Stimulated activated CD8-positive, alpha-beta memory T cell treated with anti-CD3 and anti-CD28 coated beads, Interleukin-7, amount 100 ng/mL, for 48 hours (primary cell): ENCODE measurements at places on chromosomes 13 and 19.

DNA sequence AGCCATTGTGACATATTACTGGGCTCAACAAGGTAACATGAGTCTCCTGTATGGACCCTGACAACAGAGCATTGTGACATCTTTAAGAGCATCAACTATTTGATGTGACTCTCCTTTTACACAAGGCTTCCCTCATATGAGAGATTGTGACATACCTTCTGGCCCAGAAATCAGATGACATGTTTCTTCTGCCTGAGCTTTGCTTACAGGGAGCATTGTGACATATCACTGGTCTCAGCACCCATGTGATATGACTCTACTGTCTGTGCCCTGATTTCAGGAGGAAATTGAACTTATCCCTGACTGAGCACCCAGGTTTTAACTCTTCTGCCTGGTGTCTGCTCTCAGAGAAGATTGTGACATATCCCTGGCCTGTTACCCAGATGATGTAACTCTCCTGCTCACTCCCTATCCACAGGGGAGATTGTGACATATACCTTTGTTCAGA, 15.9 kb upstream of the ZNF681 start:
- DNase-seq: no peak

GRCh38 chr13:100502446-100502845, 86.1 kb downstream of the GGACT start:
- no peak for DNase-seq

DNA sequence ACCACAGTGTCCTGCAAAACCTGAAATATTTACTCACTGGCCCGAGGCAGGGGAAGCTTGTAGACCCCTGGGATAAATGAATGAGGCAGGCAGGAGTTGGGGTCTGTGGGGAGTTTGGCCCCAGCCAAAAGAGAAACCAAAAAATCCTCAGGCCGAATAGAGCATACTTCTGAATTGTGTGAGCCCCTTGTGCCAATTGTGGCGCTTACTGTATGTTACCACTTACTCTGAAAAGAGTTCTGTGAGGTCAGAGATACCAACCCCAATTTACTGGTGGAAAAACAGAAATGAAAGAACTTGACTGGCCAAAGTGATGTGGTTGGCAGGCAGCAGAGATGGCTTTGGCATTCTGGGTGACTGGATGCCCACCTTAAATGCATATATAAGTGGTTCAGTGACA, 6.9 kb downstream of the CARM1 start:
- no peak for DNase-seq

GRCh38 chr13:102687520-102687919, 7.3 kb downstream of the METTL21C start:
- no peak for DNase-seq
